ENCODE measurements at places on chromosomes 1 and 21.
A peak's percentile ranks its signal among the peaks of the same experiment; 100 is the strongest.

- no peak for DNase-seq
Observed at GRCh38 chr1:11654939-11655808, 497 bp downstream of the FBXO44 start.

GRCh38 chr1:213507472-213508223 lies 456.6 kb downstream of the RPS6KC1 start:
- DNase-seq = no peak

GRCh38 chr1:101112051-101112780 lies 86.6 kb upstream of the DPH5 start:
- DNase-seq = peak; percentile 32

DNA sequence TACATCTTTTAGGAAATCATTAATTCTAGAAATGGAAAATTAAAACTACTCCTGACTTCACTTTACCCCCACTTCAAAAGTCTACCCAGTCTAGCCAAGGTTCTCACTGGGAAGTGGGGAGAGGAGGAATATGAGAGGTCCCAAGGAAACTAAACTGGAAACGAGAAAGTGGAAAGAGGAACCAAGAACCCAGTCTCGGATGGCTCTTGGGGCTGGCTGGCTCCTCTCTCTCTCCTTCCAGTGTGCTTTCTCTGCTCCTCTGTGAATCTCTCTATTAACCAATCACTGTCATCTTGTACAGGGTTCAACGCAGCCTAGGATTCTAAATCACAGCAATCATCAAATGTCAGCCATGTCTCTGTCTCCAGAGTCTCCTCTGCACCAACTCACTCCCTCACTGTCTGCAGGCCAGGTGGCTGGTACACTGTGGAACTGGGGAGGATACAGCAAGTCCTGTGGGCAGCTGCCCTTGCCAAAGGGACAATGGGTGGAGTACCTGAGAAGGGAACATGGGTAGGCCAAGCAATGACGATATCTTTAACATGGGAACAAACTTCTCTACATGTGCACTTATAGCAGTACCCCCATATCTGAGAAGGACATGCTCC lies 33.7 kb downstream of the GNB1 start:
- DNase-seq = no peak

- DNase-seq = no peak
Observed at GRCh38 chr1:94503153-94503552, 38.4 kb downstream of the F3 start.

DNA sequence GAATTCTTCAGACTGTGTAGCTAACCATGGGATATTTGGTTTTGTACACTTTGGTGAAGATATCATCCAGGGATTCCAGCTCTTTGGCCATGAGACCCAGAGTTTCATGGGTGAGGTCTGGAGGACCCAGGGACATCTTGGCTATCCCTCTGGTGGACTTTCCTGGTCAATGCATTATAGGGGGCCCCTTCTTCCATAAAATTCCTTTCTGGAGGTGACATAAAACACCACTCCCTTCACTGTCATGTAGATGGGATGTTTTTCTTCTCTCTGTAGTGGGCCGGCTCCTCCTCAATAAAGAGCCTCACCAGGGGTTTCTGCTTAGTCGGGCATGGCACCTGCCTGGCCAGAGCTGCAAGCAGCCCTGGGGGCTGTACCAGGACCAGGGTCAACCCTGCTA lies 2.2 kb downstream of the ATPAF1 start:
- DNase-seq = no peak

- DNase-seq = no peak
Observed at GRCh38 chr1:230827081-230827681, 41.1 kb downstream of the C1orf198 start.

GRCh38 chr1:55645270-55645669 lies 430.1 kb upstream of the USP24 start:
- no peak for DNase-seq
